PC-9 (cell line): ENCODE measurements at places on chromosomes 6 and 20.

DNA sequence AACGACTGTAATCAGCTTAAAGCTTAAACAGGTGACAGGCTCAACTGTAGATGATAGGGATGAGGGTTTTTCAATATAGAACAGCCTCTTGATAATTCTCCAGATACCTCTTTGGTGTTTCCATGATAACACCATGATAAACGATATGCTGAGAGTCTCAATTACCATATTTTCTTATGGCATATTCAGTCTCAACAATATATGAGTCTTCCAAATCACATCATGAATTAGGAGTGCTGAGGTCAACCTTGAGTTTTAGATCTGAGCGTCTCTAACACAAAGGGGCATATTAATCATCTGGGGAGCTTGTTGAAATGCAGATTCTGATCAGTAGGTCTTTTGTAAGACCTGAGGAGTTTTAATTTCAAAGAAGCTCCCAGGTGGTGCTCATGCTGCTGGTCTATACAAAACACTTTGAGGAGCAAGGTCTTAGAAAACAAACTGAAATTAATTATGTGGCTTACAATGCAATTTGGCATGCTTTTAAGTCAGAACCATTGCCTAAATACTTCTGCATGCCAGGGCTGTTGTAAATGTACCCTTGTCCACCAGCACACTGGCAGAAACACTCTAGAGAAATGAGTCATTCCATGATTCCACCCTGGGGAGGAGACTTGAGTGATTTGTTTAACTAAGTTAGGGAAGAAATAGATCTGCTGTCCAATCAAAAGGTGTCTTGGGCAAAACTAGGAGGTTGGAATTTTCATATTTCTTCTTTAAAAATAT lies 49.6 kb downstream of the PTCHD4 start:
- no peak for DNase-seq
- no peaks in the 10 kb centered on the region for H3K27me3 ChIP-seq
- no peak overlapping the region for H3K27ac ChIP-seq

GRCh38 chr6:117550078-117550600 lies 52.2 kb downstream of the GOPC start:
- no peak for DNase-seq
- H3K4me3 ChIP-seq = no peak overlapping the region
- H3K36me3 ChIP-seq = 0 out of 2 replicates have a peak, but pooled peaks cover 8% of the 10 kb centered on the region
- no peaks in the 10 kb centered on the region for H3K27me3 ChIP-seq

GRCh38 chr6:13531956-13532355 lies 42.4 kb upstream of the SIRT5 start:
- no peaks in the 10 kb centered on the region for H3K27me3 ChIP-seq
- peak overlapping the region; percentile 48 for H3K27ac ChIP-seq
- no peaks in the 10 kb centered on the region for H3K36me3 ChIP-seq
- H3K4me1 ChIP-seq = peaks cover 15% of the 10 kb centered on the region; the same call in 1 of the 2 replicates
- no peak overlapping the region for H3K4me3 ChIP-seq
- peak; percentile 64 for DNase-seq

DNA sequence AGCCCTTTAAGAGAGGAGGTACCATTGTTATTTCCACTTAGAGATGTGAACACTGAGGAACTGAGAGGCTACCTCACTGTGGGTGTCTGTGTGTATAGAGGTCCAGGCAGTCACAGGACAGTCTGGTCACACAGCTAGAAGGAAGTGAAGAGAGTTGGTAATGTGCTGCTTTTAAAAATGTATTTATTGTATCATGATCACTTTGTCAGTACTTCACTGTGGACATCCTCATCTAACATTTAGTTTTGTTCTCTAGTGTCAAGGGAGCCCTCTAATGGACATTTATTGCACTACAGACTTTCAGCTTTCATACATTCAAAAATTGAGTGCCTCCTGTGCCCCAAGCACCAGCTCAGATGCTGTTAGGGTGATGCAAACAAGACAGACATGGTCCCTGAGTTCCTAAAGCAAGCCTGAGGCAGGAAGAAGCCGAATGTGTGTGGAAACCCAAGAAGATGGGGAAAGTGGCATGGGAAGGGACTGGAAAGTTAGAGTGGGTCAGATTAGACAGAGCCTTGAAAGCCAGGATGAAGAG lies 123.0 kb downstream of the SLC16A10 start:
- H3K36me3 ChIP-seq = no peaks in the 10 kb centered on the region
- no peak overlapping the region for H3K27ac ChIP-seq
- H3K4me3 ChIP-seq = no peak overlapping the region
- no peak for DNase-seq
- no peaks in the 10 kb centered on the region for H3K4me1 ChIP-seq
- H3K27me3 ChIP-seq = no peaks in the 10 kb centered on the region

- DNase-seq = no peak
- H3K36me3 ChIP-seq = 0 out of 2 replicates have a peak, but pooled peaks cover 12% of the 10 kb centered on the region
- H3K4me1 ChIP-seq = peaks cover 42% of the 10 kb centered on the region
Observed at GRCh38 chr6:42049948-42050296, 402 bp upstream of the TAF8 start.

- DNase-seq = no peak
- no peaks in the 10 kb centered on the region for H3K36me3 ChIP-seq
- H3K4me3 ChIP-seq = no peak overlapping the region
- no peak overlapping the region for H3K27ac ChIP-seq
- H3K4me1 ChIP-seq = no peaks in the 10 kb centered on the region
Observed at GRCh38 chr6:75347898-75348610, 63.5 kb upstream of the TMEM30A start.

GRCh38 chr6:1618311-1619097 lies 8.8 kb downstream of the FOXC1 start:
- no peaks in the 10 kb centered on the region for H3K27me3 ChIP-seq
- H3K4me1 ChIP-seq = no peaks in the 10 kb centered on the region
- no peak overlapping the region for H3K27ac ChIP-seq
- H3K36me3 ChIP-seq = no peaks in the 10 kb centered on the region

- 0 out of 2 replicates have a peak, but pooled peaks cover 6% of the 10 kb centered on the region for H3K4me1 ChIP-seq
- H3K27ac ChIP-seq = no peak overlapping the region
- no peaks in the 10 kb centered on the region for H3K27me3 ChIP-seq
Observed at GRCh38 chr6:13427801-13428582, 59.4 kb downstream of the GFOD1 start.

- no peak for DNase-seq
- H3K4me3 ChIP-seq = no peak overlapping the region
- no peak overlapping the region for H3K27ac ChIP-seq
Observed at GRCh38 chr6:45036103-45036502, 292.0 kb upstream of the RUNX2 start.

GRCh38 chr6:145809211-145809610 lies 5.4 kb downstream of the FBXO30 start:
- no peak overlapping the region for H3K27ac ChIP-seq
- no peak overlapping the region for H3K4me3 ChIP-seq
- no peak for DNase-seq
- H3K4me1 ChIP-seq = peaks cover 34% of the 10 kb centered on the region

DNA sequence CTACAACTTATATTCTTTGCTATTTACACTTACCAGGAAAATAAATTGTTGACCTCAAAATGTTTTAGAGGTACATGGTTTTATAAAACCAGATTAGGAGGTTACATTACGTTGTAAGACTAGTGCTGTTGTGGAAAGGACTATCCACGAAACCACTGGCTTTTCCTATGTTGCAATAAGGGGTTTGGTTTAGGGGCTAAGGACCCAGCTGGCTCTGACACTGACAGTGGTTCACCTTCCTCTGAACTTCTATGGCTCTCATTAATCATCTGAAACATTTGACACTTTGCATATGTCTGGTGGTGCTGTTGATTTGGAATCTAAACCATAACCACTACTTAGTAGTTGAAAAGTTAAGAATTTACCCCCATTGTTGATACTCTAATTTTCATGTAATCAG lies 186.7 kb downstream of the NKAIN2 start:
- no peak for DNase-seq
- H3K4me3 ChIP-seq = no peak overlapping the region
- no peaks in the 10 kb centered on the region for H3K36me3 ChIP-seq
- no peaks in the 10 kb centered on the region for H3K4me1 ChIP-seq
- no peak overlapping the region for H3K27ac ChIP-seq

GRCh38 chr6:84033523-84034451 lies at the start of gene MRAP2:
Gene MRAP2 (plus strand): TSS chr6:84033772. CDS start chr6:84055319, 21,547 bp downstream.
- peak; percentile 6 for DNase-seq
- no peaks in the 10 kb centered on the region for H3K27me3 ChIP-seq
- no peak within 1 kb of the TSS for H3K27ac ChIP-seq
- H3K4me1 ChIP-seq = no peaks in the 10 kb centered on the region
- H3K4me3 ChIP-seq = no peak within 1 kb of the TSS; the same call in 1 of the 2 replicates
- no peaks in the 10 kb centered on the region for H3K36me3 ChIP-seq

DNA sequence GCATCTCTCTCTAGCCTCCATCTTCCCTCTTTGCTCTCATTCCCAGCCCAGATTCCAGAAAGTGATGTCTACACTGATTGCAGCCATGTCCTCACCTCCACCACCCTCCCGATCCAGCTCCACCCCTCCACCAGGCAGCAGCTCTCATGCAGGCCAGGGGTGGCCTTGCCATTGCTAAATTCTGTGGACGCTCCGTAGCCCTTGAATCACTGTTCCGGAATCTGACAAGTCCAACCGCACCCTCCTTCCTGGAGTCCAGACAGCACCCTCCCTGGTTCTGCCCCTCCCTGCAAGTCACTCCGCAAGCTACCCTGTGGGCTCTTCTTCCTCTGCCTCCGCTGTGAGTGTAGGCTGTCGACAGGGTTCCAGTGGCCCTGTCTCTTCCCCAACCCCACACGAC lies 26.2 kb downstream of the TNXB start:
- H3K27me3 ChIP-seq = no peaks in the 10 kb centered on the region
- peaks cover 88% of the 10 kb centered on the region for H3K4me1 ChIP-seq
- peak overlapping the region; percentile 9; the same call in 1 of the 2 replicates for H3K4me3 ChIP-seq

GRCh38 chr6:4030669-4031068 lies 48.3 kb downstream of the FAM217A start:
- H3K36me3 ChIP-seq = peaks cover 5% of the 10 kb centered on the region; the same call in 1 of the 2 replicates
- no peaks in the 10 kb centered on the region for H3K4me1 ChIP-seq
- H3K27me3 ChIP-seq = no peaks in the 10 kb centered on the region
- no peak overlapping the region for H3K4me3 ChIP-seq
- no peak overlapping the region for H3K27ac ChIP-seq

GRCh38 chr6:152135755-152136448 lies 328.4 kb downstream of the ESR1 start:
- H3K27me3 ChIP-seq = no peaks in the 10 kb centered on the region
- peak overlapping the region; percentile 48 for H3K27ac ChIP-seq
- H3K4me3 ChIP-seq = peak overlapping the region; percentile 15; the same call in 1 of the 2 replicates
- peak; percentile 64 for DNase-seq
- peaks cover 17% of the 10 kb centered on the region for H3K4me1 ChIP-seq

DNA sequence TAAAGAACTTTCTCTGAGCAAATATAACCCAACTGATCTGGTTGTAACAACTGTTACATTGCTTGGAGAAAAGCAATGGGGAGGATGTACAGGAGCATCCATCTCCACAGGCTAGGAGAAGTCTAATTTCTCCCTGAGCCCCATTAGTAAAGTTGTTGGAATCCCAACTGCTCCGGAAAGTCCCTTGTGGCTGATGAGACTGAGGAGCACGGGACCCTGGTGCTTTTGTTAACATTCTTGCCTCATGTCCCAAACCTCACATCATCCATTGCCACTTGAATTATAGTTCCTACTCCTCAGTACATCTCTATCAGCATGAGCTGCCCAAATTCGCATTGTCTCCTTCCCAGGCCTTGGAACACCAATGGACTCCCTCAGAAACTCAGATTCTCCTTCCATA lies 260.6 kb upstream of the BMP2 start:
- H3K27ac ChIP-seq = no peak overlapping the region
- no peaks in the 10 kb centered on the region for H3K27me3 ChIP-seq
- DNase-seq = no peak

DNA sequence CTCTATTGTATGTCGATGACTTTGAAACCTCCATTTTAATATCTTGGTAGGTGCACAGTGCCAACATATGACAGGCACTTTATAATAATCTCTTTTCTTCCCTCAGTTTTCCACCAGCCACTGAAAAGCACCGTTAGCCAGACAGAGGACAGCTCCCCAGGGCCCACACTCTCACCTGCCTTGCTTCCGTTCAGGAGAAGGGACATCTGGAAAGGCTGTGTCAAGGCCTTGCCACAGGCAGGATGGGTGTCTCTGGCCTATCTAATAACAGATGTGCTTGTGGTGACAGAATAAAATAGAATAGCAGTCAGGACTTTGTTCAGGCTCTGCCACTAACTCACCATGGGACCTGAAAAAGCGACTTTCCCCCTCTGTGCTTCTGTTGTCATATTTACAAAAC lies 75.5 kb upstream of the CCDC167 start:
- H3K4me3 ChIP-seq = no peak overlapping the region
- DNase-seq = no peak
- H3K27ac ChIP-seq = no peak overlapping the region
- H3K36me3 ChIP-seq = no peaks in the 10 kb centered on the region
- H3K4me1 ChIP-seq = peaks cover 32% of the 10 kb centered on the region

DNA sequence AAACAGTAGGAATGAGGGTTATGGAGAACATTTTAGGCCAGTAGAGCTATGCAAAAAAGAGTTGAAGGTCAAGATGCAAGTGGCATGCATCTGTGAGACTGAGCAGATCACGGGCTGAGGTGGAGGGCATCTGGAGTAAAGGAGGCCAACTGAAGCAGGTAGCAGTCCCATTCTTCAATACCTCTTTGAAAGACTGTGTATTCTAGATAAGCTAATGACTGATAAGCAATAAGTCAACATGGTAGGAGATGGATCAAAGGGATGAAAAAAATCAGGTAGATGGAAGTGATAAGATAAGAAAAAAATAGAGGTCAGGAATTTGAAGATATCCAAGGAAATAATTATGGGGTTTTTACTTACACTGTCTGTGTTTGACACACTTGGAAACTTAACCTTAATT lies 55.6 kb downstream of the ARMC2 start:
- no peak for DNase-seq
- H3K27ac ChIP-seq = no peak overlapping the region
- no peaks in the 10 kb centered on the region for H3K4me1 ChIP-seq
- H3K36me3 ChIP-seq = no peaks in the 10 kb centered on the region

DNA sequence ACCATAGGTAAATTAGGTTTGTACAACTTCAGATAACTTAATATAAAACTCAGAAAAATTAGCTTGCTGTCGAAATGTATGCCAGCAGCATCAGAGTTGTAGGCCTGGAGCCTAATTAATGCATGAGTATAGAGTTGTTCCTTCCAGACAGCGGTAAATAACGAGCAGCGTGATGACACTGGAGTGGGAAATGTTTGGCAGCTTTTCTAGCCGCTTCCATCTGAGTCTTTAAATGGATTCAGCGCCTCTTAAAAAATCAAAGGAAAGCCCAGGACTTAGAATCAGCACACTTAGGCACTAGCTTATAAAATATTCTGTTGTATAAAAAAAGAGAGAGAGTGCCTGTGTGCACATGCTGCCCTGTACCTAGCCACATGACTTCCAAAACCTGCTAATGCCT lies 43.7 kb upstream of the SYNJ2 start:
- peaks cover 6% of the 10 kb centered on the region; the same call in 1 of the 2 replicates for H3K36me3 ChIP-seq
- H3K27me3 ChIP-seq = no peaks in the 10 kb centered on the region
- no peak for DNase-seq
- no peak overlapping the region for H3K27ac ChIP-seq
- no peaks in the 10 kb centered on the region for H3K4me1 ChIP-seq

DNA sequence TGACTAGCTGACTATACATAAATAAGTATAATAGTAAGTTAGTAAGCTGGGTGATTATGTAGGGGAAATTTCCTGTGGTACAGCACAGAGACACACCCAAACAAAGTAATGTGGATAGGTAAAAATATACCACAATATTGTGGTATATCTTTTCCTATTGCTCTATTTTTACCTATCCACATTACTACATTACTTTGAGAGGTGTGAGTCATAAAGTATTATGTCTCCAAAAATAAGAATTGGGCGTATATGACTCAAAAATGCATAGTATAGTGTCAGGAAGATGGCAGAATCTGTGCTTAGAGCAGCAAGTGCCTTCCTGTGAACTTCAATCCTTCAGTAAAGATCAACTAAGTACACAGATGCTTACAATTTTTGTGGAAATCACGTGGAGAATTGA lies 2.7 kb upstream of the SIRPG start:
- no peaks in the 10 kb centered on the region for H3K27me3 ChIP-seq
- peaks cover 11% of the 10 kb centered on the region; the same call in 1 of the 2 replicates for H3K4me1 ChIP-seq
- no peak for DNase-seq
- no peak overlapping the region for H3K27ac ChIP-seq
- H3K4me3 ChIP-seq = no peak overlapping the region
